Hindlimb muscle (tissue), 1 donor: ENCODE measurements at places on chromosomes 7 and 10. TPM values are rescaled to one million over a fixed set of nuclear protein-coding genes. Genes with fewer than 3 reads are reported as not detected.

GNGT1 gene
- not detected for polyA plus RNA-seq

GRCh38 chr10:72557362-72557761 is 68.5 kb downstream of the MICU1 start:
- DNase-seq: no peak

- no peak for DNase-seq
Observed at GRCh38 chr7:22153432-22154142, 203.4 kb downstream of the RAPGEF5 start.

DNA sequence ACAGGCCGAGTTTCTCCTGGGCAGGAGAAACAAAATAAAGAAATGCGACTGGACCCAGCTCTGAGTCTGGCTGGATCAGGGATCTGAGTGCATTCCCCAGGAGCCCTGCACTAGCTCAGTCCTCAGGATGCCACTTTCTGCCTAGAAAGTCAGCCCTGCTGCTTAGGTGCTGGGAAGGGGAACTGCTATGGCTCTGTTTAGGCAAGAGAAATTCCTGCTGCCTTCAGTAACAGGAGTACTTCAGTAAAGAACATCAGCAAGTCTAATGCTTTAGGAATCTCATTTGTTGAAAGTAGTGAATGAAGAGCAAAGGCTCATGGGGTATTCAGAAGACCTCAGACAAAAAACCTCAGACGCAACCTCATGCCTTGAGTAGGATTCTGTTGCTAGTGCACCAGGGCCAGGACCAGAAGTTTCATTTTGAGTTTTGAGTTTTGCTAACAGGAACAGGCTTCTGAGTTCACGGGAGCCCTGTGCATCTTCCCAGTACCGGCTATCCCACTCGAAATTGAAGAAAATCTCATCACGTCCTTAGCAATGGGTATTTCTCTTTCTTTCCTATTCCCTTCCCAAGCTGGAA is 170.8 kb upstream of the CDCA7L start:
- DNase-seq: no peak

DNA sequence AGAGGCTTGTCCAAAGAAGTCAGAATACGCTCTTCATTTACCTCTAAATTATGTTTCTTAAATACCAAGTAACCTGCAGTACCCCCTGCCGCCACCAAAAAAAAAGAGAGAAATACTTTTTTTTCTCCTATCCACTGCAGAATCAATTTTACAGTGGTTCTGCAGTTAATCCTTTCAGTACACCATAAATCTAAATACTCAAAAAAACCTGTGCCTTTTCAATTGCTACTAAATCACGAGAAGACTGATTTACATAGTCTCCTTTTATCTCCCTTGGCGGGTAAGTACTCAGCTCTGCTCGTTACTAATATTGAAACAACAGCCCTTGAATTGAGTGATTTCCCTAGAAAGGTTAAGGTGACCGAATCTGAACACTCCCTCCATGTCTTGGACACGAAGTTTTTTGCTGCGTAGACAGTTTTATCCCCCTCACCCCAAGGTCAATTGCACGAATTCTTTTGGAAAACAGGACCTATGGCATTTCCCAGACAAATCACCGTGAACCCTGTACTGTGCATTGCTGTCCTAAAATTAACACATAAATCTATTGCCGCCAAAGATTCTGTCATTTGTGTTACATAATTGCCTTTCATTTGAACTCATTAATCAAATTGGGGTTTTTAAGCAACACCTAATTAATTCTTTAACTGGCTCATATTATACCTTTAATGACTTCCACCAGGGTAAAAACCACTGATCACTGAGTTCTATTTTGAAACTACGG is 512 bp upstream of the VIM start:
- DNase-seq: peak; percentile 28

C10orf95 gene
- 0.30 TPM for polyA plus RNA-seq

DNA sequence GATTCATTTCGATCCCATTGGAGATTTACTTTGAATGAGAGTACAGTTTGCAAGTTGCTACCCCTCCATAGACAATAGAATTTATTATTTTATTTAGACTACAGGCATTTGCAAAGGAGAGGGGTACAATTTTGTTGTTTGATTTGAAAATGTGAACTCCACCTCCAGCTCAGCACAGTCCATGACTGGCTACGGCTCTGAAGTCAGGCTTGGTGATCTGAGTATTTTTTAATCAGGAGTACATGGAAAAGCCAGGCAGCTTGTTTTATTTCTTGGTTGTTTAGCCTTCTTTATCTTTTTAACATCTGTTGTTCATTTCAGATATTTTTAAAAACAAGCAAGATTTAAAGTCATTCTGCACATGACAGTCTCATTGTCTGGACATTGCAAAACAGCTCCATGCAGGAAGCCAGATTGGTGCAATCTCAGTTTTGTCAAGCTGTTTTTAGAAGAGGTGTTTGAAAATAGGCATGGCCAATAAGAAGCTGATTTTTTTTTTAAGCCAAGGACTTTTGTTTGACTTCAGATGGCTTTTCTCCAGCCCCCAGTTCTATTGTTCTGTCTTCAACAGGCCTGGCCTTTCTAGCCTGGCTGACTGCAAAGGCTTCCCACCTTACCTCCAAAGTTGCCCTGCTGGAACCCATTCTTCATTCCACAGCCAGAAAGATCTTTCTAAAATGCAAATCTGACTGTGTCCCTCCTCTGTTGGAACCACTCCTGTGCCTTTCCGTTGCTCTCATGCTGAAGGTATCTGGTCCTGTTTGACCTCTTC is 12.2 kb downstream of the PLXDC2 start:
- no peak for DNase-seq

KIAA1549 gene
- 14.1 TPM for polyA plus RNA-seq

COL1A2 gene
- polyA plus RNA-seq: 3,136 TPM

PYROXD2 gene
- 27.4 TPM for polyA plus RNA-seq

GRCh38 chr10:122646511-122647382 is 52.9 kb downstream of the C10orf120 start:
- no peak for DNase-seq
